ENCODE measurements at places on chromosomes 13 and 19.
A peak's percentile ranks its signal among the peaks of the same experiment; 100 is the strongest.

GRCh38 chr19:49681830-49682229 is 4.8 kb downstream of the PRMT1 start:
- DNase-seq: no peak

- no peak for DNase-seq
Measured at GRCh38 chr19:45097450-45097775, 4.4 kb downstream of the PPP1R37 start.

DNA sequence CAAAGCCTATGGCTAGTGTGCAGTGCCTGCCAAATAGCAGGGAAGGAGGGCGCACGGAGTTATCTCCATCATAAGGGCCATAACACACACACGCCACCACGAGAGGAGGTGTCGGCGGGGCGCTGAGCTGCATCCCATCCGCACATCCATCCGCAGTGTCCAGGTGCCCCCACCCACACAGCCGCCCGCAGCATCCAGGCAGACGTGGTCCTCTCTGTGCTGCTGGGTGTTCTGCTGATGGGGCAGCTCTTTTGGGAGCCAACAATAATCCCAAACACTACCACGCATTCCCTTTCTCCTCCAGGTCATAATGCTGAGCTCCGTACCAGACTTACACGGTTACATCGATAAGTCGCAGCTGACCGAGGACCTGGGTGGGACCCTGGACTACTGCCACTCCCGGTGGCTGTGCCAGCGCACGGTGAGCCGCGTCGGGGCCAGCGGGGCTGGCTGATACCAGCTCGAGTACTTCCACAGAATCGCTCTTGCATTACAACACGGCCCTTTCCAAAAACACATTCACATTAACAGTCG is 41.5 kb upstream of the F7 start:
- DNase-seq: no peak

DNA sequence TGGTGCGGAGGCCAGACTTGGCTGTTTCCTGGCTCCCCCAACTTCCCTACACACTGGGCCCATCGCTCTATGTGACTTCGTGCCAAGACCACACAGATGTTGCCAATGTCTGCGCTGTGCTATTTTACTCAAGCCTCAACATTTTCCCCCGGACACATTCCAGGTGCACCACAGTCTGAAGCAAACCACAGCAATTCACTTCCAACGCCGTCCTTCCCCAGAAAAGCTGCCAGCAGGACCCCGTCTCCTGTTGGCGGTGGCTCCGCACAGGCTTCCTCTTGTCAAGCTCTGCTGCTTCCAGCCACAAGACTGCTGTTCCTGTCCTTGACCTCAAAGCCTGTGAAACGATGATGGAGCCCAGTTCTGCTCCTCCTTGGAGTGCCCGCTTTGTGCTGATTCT is 100.7 kb downstream of the CRYL1 start:
- no peak for DNase-seq

DNA sequence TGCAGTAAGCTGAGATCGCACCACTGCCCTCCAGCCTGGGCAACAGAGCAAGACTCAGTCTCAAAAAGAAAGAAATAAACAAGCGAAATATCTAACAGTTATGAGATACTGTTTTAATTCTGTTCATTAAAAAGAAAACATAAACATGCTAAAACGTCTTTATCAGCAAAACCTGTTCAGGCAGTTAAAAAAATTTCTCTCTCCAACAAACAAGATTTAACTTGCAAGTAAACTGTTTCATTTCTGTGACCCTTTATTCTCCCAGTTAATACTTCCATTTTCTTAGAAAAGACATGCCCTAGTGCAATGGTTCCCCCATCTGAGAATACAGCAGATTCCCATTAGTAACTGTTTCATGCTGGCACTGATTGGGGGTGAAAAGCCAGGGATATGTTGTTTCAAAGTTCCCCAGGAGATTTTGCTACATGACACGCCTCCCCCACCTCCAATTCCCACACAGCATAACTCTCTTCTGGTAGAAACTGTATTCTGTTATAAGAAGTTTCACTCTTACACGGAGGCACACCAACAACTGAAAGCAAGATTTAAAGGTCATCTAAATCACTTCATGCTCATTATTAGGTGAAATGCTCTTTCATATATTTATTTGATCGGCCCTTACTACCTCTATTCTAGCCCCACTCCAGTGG is 24.4 kb downstream of the ELF1 start:
- no peak for DNase-seq

GRCh38 chr13:87684850-87685742 is 13.9 kb downstream of the SLITRK5 start:
- no peak for DNase-seq

DNA sequence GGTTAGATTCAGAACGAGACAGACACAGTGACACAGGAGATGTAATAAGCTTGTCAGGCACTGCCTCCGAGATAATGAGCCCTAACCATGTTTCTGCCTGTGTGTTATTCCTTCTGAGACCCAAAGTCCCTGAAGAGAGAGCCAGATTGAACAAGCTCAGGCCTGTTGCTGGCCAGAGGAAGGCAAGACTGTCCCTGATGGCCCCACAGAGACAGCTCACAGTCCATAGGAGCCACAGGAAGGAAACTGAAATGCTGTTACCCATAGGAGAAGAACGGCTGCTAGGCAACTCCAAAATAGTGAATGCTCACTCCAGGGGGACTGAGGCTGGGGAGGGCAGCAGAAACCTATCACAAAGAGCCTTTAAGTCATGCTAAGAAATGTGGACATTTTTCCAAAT is 31.8 kb upstream of the RFXAP start:
- DNase-seq: no peak

- no peak for DNase-seq
Measured at GRCh38 chr13:51814825-51815650, 11.1 kb upstream of the DHRS12 start.

DNA sequence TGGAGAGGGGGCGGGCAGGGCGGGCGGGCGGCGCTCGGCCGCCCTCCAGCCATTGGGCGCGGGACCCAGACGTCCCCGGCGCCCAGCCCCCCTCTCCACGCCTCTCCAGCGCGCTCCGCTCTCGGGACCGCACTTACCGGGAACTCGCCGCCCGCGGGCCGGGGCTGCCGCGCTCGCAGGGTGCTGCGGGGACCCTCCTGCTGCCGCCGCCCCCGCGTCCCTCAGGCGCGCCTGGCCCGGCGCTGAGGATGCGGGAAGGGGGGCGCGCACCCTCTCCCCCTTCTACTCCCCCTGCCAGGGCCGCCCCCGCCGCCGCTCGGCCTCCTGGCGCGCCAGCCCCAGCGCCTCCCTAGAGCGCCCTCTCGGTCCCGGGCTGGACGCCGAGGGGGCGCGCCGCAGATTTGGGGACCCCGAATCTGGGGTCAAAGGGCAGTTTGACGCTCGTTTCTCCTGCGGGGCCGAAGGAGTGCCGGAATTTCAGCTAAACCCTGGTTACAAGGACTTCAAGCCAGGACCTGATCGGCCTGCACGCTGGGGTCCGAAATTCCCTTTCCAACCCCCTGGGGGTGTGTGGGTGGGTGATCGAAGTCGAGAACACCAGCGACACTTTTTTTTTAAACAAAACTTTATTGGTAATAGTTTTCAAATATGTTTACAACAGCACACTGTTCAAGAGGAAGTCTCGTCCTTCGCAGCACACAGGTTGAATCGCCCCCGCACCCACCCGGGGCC is 696 bp upstream of the SAMD1 start:
- no peak for DNase-seq

DNA sequence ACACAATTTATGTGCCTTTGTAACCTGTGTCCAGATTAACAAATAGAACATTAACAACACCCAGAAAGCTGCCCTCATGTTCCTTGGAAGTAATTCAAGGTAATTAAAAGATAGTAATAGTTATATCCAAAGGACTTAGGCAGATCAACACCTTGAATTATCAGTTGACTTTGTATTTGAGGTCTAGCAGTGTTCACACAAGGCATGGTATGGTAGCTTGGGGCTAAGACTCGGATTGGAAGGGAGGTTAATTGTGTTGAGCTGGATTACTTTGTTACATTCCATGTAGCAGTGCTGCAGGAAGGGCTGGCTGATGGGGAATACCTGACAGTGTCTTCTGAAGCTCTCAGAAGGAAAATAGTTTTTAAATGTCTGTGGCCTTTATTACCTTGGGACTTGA is 16.8 kb downstream of the SLC25A15 start:
- no peak for DNase-seq

GRCh38 chr19:50777261-50777660 is 7.0 kb downstream of the GPR32 start:
- DNase-seq: no peak

DNA sequence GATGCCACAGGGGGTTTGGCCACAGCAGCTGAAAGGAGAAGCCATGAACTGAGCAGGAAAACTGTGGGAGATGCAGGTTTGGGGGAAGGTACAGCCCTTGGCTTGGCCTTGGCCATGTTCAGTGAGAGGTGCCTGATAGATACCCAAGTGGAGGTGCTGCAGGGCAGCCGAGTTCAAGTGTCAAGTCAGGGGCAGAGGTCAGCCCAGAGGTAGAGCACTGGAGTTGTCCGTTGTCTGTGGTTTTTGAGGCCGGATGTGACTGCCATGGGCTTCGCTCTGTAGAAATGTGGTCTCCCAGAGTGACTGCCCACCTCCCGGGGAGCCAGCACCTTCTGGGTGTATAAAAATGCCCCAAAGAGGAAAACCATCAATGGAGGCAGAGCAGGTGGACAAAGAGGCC is 65.3 kb downstream of the DPF1 start:
- no peak for DNase-seq

- DNase-seq: peak; percentile 9
Measured at GRCh38 chr13:45564133-45564776, 51.3 kb downstream of the ERICH6B start.

DNA sequence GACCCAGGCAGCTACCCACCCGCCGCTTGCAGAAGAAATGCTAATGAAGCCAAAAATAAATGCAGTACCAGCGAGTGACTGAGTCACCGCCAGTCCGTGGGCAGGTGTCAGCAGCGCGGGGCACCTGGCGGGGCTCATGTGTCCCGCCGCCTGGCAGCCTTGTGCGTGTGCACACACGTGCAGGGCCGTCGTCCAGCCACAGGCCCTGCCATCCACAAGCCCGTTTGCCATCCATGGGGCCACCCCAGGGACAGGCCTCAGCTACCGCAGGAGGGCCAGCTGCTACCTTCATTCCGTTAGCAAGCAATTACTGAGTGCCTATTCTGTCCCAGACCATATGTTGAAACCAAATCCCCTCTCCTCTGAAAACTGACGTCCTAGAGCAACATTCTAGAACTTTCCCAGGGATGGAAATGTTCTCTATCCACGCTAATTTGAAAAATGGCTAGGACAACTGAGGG is 20.5 kb downstream of the NCAN start:
- DNase-seq: no peak

DNA sequence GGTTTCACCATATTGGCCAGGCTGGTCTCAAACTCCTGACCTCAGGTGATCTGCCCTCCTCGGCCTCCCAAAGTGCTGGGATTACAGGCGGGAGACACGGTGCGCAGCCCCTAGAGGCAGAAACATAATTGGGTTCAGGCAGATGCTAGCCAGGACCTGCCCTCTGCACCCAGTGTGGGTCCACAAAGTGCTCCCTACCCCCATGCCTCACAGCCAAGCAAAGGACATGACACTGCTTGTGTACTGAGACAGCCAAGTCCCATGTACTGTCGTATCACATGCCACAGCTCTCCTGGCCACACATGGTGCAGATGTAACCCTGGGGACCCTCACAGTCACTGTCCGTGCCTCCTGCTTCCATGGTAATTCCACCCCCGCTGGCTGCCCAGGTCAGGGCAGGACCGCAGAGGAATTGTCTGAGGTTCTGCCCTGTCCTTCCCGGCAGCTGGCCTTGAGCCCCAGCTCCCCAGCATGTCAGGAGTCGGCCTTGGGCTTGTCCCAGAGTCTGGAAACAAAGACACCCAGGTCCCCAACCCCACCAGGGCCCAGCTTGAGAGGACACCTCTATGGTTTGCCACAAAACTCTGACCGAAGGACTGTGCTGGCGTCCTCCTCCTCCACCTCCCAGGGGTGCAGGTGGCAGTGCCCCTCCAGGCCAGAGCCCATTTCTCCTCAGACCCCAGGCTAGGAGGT is 7.6 kb downstream of the PRR36 start:
- DNase-seq: no peak

DNA sequence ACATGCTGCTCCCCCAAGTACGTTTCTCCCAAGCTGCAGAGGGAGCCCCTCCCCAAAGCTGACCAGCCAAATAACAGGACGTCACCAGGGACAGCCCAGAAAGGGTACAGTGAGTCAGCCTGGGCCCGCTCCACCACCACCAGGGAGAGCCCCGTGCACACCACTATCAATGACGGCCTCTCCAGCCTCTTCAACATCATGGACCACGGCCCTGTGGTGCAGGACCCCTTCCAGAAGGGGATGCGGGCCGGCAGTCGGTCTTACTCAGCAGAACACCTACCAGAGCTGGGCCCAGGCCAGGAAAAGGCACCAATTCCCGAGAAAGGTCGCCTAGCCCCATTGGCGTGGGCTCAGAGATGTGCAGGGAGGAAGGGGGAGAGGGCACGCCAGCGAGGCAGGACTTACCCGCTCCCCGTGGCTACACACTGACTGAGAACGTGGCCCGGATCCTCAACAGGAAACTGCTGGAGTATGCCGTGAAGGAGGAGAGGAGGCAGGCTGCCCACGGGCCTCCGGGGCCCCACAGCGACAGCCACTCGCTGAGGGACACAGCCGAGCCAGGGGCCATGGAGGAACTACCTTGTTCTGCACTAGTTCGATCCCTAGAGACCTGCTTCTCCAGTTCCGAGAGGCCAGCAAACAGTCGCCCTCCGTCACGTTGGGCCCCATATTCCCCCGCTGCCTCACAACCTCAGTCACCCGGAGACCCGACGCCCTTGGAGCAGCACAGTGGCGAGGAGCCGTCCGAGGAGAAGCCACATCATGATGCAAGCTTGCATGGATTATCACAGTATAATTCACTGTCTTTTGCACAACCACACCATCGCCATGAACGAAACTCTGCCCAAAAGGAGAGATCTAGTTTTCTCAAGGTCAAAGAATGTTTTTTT is 815.9 kb upstream of the KLHL1 start:
- DNase-seq: no peak

- no peak for DNase-seq
Measured at GRCh38 chr13:33745370-33746324, 72.3 kb upstream of the RFC3 start.

DNA sequence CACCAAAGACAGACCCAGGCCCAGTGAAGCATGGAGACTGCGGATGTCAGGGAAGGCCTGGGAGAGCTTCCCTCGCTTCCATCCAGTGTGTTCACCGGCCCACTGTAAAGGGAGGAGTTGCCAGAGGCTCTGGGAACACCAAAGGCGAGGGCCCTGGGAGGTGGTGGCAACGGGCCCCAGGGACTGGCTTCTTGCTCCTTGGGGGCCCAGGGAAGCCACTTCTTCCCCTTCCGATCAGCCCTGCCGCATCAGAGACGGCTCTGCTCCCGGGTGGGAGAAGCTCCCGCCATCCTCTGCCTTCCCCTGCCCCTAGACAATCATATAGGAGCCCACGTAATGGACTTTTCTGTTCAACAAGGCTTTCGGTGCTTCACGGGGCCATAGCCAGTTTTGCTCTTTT is 83.4 kb upstream of the GPR183 start:
- no peak for DNase-seq

GRCh38 chr13:112880221-112880641 is 88.8 kb upstream of the MCF2L start:
- no peak for DNase-seq

GRCh38 chr13:35475960-35476943 is at the start of gene MAB21L1:
MAB21L1 (minus strand) TSS chr13:35476689; CDS start chr13:35476138, 551 bp downstream.
- no peak for DNase-seq
